ENCODE measurements at places on chromosomes 6 and 20.

DNA sequence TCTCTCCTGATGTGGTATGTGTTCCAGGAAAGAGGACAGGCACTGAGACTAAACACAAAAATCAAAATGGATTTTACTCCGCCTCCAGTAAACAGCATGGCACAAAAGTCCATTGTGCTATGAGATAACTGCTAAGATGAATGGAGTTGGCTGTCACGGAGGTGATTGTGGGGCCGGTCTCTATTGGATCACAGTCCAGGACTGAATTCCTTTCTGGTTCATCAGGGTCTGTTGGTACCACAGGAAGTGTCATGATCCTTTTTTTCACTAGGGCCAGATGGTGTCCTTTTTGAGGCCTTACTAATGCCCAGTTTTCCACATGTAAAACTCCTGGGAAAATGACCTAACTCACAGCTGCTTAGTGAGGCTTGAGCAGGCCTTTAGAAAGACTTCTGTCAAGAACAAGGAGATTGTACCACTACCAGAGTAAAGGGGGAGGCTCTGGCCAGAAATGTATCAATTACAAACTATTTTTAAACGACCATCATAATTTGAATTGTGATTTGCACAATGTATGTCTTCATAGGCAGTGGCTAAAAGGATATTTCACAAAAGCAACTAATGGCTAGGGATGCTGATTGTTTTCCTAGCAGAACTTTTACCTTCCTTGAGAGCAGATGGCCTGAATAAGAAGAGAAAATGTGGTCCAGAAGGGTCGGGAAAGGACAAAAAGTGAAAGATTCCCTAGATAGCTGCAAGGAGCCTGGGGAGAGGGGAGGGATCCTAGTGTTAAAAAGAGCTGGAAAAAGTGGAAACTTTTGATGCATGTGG is 192.2 kb upstream of the POU3F2 start:
- no peak for DNase-seq

DNA sequence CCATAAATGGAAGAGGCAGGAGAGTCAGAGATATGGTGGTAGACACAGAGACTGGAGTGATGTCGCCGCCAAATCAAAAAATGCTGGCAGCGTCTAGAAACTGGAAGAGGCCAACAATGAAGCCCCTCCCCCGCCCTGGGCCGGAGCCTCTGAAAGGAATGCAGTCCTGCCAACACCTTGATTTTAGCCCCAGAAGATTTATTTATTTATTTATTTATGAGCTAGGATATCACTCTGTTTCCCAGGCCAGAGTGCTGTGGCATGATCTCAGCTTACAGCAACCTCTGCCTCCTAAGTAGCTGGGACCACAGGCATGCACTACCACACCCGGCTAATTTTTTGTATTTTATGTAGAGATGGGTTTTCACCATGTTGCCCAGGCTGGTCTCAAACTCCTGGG is 82.6 kb upstream of the CCDC167 start:
- DNase-seq: no peak

- no peak for DNase-seq
These were observed 178.4 kb downstream of the MBOAT1 start for GRCh38 chr6:20033697-20034407.

DNA sequence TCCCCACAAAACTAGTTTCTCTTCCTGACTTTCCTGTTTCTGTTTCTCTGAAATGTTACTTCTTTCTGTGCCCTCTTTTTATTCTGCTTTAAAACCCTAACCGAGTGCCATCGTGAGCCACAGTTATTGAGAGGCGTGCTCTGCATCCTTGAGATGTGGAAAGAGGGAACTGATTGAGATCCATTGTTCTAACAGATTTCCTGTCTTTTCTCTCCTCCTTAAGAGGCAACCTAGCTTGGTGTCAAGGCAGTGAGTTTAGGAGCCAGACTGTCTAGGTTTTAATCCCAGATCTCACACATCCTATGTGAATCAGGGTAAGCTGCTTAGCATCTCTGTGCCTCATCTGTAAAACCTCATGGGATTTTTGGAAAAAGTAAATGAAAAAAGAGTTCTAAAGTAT is 57.5 kb downstream of the SNX9 start:
- no peak for DNase-seq

GRCh38 chr20:59805786-59806577 is 127.5 kb downstream of the SYCP2 start:
- no peak for DNase-seq

DNA sequence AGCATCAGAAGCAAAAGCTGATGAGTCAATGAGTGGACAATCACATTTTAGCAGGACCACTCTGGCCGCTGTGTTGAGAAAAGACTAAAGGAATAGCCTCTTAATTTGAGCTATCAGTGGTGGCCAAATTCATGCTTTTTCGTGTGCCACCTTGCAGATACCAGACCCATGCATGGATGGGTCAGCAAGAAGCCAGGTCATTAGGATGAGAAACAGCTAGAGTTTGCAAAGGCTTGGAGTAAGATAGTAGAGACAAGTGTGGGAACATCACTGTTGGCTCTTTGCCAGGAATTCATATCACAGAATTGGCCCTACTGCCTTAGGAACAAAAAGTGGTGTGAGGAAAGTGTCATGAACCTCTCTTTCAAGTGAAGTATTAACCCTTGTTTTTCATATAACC is 25.5 kb downstream of the MRAP2 start:
- no peak for DNase-seq

DNA sequence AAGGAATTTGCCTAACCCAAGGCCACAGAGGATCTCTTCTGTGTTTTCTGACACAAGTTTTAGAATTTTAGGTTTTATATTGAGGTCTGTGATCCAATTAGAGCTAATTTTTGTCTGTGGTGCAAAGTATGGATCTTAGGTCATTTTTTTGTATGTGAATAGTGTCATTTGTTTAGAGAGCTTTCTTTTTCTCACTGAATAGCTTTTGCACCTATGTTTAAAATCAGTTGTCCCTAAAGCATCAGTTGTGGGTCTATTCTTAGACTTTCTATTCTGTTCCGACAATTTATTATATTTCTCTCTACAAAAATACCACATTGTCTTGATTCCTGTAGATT is 341 bp upstream of the MCM9 start:
- DNase-seq: no peak

- no peak for DNase-seq
These were observed 1.2 kb downstream of the GFRA4 start for GRCh38 chr20:3661814-3662665.

GRCh38 chr6:168638468-168639271 is 197.7 kb downstream of the SMOC2 start:
- DNase-seq: no peak

DNA sequence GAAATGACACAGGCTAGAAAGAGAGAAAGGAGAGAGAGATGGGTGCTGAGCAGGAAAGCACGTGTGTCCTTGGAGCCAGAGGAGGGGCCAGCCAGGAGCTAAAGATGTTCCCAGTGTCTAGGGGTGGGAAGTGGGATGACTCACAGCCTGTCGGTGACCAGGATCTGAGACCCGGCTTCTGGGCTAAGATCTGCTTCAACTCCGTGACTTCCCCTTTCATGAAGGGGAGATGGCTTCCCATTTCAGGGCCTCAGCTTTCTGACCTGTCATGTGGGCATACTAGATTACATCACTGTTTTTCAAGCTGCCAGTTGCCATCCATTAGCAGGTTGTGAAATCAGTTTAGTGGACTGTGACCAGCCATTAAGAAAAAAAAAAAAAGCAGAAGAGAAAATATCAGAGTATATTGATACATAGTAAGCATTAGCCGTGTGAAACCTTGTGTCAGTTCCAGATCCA is 5.4 kb downstream of the TGM3 start:
- peak; percentile 28 for DNase-seq

DNA sequence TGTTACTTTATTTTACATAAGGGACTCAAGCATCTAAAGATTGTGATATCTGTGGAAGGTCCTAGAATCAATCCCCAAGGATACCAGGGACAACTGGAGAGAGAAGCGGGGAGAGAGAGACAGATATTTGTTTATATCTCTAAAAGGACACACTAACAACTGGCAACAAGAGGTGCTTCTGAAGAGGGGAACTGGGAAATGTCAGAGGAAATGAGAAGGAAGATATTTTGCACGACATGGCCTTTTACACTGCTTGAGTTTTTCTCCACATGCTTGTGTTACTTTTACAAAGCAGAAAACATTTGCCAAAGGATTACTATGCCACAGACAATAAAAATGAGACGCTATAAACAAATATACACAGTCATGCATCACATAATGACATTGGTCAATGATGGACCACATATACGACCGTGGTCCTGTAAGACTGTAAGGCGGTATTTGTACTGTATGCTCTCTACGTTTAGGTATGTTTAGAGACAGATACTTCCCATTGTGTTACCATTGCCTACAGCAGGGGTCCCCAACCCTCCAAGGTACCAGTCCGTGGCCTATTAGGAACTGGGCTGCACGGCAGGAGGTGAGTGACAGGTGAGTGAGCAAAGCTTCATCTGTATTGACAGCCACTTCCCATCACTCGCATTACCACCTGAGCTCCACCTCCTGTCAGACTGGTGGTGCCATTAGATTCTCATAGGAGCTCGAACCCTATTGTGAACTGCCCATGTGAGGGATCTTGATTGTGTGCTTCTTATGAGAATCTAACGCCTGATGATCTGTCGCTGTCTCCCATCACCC is 64.6 kb upstream of the PTPN1 start:
- no peak for DNase-seq

DNA sequence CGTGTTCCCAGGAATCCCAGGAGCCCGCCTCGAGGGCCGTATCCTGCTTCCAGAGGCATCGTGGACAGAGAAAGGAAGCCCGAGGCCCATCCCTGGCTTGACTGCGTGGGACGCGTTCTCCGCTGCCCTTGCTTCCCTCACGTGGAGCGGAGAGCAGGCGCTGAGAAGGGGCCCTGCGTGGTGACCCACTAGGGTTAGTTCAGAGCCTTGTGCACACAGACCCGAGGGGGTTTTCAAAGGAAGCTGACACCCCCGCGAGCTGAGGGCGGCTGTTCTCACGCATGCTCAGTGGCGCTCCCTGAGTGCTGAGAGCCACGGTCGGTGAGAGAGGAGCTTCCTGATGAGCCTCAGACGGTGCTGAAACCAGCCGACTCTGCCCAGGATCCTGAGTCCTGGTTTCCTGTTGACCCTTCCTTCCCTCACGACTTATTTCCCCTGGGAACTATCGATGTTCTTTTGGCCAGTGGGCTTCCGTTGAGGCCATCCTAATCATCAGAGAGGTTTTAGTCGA is 28.9 kb upstream of the CCR6 start:
- DNase-seq: no peak

- DNase-seq: no peak
These were observed 245.3 kb downstream of the DLL1 start for GRCh38 chr6:170045563-170045960.

GRCh38 chr6:161228921-161229591 is 44.8 kb downstream of the AGPAT4 start:
- DNase-seq: no peak

- DNase-seq: no peak
These were observed 30.8 kb upstream of the IER3 start for GRCh38 chr6:30775104-30775503.

- no peak for DNase-seq
These were observed 325.4 kb upstream of the PRDM1 start for GRCh38 chr6:105760746-105761145.

DNA sequence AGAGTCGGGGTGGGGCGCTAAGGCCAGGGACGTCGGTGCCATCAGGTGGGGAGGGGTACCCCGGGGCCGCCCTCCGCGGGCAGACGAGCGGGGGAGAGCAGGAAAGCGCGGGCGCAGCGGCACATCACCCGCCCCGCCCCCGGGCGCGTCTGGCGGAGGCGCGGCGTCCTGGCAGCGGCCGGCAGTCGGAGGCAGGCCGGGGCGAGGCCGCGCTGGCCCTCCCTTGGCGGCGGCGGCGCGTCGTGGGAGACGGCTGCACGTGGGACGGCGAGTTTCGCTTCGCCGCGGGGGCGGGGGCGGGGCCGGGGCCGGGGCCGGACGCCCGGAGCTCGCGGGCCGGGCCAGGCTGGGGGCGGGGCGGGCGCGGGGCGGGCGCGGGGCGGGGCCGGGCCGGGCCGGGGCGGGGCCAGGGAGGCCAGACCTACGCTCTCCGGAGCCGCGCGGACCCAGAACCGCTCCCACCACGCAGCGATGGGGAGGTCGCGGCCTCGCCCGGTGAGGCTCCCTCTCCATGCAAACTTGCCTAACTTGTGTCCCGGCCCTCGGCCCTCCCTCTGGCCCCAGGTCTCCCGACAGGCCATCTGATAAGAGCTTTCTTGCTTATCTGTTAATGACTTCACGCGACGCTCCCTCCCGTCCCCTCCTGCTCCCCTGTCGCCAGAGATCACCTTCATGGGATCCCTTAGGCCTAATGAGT is 12.5 kb downstream of the ITPR3 start:
- DNase-seq: no peak

- no peak for DNase-seq
These were observed 347.3 kb downstream of the THBS2 start for GRCh38 chr6:168906391-168906790.

GRCh38 chr6:35087361-35088280 is 53.5 kb downstream of the TCP11 start:
- no peak for DNase-seq
